ENCODE measurements at places on chromosomes 7 and 10.

DNA sequence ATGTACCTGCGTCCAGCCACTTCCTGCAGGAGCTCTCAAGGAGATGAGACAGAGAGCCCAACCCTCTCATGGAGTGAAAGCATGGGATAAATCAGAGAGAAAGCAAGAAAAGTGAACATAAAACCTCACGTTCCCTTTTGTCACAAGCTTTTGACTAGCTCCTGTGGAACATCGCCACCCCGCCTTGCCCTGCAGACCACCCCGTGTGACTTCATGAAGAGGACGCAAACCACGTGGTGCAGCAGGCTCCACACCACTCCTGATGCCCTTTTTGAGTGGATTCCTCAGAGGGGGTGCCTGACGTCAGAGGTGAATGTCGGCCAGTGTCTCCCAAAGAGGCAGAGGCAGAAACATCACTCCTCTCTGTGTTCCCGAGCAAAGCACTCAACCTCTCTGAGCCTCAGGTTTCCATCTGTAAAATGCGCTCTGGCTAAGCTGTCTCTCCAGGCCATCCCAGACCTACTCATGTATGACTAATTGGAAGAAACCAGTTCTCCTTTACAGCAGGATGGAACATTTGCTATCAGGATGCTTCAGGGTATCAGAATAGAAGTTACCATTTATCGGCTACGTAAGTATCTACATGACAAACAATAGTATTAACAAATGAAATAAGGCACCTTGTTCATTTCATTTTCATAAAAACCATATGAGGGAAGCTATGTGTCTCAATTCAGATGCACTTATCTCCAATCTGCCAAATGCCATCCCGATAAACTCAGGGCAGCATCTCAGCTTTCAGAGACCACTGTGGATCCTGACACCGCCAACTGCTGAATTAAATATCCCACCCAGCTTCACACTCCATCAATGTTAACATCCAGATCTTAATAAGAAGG lies 5.3 kb downstream of the ZNF488 start:
- DNase-seq: no peak

GRCh38 chr10:121362026-121362425 lies 236.2 kb downstream of the FGFR2 start:
- DNase-seq: no peak

DNA sequence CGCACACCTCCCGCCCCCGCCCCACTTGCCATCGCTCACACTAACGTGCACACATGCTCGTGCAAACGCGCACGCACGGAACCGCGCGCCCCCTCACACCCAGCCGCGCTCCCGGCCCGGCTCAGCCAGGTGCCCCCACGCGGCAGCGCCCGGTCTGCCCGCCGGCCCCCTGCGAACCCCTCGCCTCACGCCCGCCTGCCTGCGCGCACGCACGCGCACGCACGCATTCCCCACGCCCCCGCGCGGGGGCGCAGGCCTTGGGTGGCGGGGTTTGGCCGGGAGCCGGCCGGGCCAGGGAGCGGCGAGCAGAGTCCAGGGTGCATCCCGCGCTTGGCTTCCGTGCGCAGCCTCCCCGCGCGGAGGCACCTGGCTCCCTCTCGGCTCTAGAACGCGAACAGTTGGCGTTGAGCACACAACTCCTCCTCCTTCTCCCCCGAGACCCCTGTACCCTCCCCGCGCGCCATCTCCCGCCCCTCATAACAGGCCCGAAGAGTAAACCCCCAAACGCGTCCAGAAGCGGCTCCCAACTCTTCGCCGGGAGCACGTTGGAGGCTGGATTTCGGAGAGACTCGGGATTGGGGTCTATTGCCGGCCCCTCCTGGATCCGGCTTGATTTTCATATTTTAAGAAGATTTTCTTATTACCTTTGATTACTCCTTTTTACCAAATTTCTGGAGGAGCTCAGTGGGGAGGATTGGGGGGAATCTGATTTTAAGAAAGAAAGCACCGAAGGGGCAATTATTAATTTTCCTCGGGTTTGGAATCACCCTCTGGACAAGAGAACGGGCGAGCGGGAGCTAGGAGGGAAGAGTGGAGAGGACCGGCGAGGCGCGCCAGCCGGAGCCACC lies 527 bp upstream of the SORCS3 start:
- no peak for DNase-seq

- peak; percentile 96 for DNase-seq
These were observed 27.7 kb downstream of the PHYH start for GRCh38 chr10:13272164-13272571.

DNA sequence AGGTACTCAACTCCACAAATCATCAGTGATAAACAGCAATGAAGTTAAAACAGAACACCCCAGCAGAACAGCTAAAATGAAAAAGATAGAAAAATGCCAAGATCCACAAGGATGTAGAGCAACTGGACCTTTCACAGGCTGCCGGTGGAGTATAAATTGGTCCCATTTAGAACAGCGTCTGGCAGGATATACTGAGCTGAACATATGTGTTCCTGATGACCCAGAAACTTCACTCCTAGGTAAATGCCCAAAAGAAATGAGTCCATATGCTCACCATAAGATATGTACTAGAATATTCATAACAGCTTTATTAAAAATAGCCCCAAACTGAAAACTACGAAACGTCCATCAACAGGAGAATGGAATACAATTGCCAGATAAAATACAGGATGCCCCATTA lies 102.4 kb downstream of the OAT start:
- DNase-seq: no peak
